ENCODE measurements at places on chromosomes 6 and 20. TPM values are rescaled to one million over a fixed set of nuclear protein-coding genes. Genes with fewer than 3 reads are reported as not detected.

Gene TASP1
- 8.9 TPM for total RNA-seq

Gene TBX18
- not detected for total RNA-seq

Gene SLC35D3
- not detected for total RNA-seq

DNA sequence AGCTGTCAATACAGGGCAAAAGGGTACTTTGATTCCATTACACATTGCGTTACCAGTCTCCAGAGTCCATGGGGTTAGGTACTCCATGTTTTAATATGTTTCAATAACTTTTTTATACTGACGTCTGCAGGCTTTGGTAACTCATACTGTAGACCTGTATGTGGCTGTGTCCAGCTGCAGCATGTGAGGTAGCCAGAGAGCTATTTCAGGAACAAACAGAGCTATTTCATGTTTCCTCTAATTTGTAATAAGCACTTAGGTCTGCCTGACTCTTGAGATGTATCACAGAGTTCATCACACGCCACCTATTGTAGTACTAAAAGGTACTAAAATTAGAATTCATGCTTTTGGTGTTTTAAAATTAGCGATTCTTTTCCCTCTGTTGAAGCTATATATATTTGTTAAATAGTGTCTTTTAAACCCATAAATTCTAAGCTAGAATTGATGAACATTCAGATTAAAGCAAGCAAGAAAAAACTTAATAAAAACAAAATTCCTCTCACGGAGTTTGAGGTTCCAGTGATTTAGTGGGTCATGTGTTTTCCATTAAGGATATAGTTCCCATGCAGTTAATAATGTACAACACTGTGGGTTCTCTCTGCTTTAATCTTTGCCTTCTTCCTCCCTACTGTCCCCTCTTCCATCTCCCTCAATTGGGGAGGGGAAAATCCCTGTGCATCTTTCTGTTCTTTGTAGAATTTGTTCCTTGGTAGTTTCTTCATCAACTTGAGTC lies 37.0 kb downstream of the FOXO3 start:
- DNase-seq: no peak

GRCh38 chr6:53854843-53855567 lies 60.2 kb downstream of the LRRC1 start:
- no peak for DNase-seq

GRCh38 chr6:121901432-121901831 lies 466.0 kb downstream of the GJA1 start:
- DNase-seq: no peak
